ENCODE measurements at places on chromosomes 4 and X.
A peak's percentile ranks its signal among the peaks of the same experiment; 100 is the strongest.

- no peaks in the 10 kb centered on the region for H3K27me3 ChIP-seq
- no peak overlapping the region for H3K27ac ChIP-seq
- H3K4me1 ChIP-seq = no peaks in the 10 kb centered on the region
- H3K36me3 ChIP-seq = no peaks in the 10 kb centered on the region
- no peak overlapping the region for H3K4me3 ChIP-seq
- no peak for DNase-seq
These were observed 40.8 kb downstream of the ARSD start for GRCh38 chrX:2888309-2888708.

GRCh38 chrX:102745857-102746584 lies 25.5 kb downstream of the GPRASP3 start:
- no peaks in the 10 kb centered on the region for H3K27me3 ChIP-seq
- peak; percentile 75 for DNase-seq
- H3K4me1 ChIP-seq = no peaks in the 10 kb centered on the region
- H3K4me3 ChIP-seq = peak overlapping the region; percentile 52
- H3K27ac ChIP-seq = no peak overlapping the region

DNA sequence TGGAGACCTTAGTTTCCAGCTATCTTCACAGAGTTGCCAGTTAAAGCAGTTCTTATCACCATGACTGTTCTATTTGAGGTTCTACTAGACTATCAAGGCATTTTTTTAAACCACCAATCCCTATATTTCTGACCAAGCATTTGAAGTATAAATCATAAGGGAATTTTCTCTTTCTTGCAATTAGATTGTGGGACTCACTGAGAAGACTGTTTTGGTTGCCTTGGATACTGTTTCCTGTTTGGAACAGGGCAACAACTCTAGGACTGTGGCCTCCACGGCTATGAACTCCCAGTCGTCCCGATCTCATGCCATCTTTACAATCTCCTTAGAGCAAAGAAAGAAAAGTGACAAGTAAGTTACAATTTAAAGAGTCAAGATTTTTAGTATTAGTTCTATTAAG lies 11.8 kb downstream of the KIF4A start:
- DNase-seq = peak; percentile 0
- no peak overlapping the region for H3K27ac ChIP-seq
- no peaks in the 10 kb centered on the region for H3K36me3 ChIP-seq
- no peaks in the 10 kb centered on the region for H3K27me3 ChIP-seq
- no peaks in the 10 kb centered on the region for H3K4me1 ChIP-seq

- no peak overlapping the region for H3K4me3 ChIP-seq
- H3K27me3 ChIP-seq = no peaks in the 10 kb centered on the region
- H3K36me3 ChIP-seq = peaks cover 3% of the 10 kb centered on the region
- H3K4me1 ChIP-seq = no peaks in the 10 kb centered on the region
These were observed 47.8 kb upstream of the C4orf50 start for GRCh38 chr4:6065934-6066590.

GRCh38 chr4:13872155-13872554 lies 244.6 kb upstream of the BOD1L1 start:
- H3K36me3 ChIP-seq = no peaks in the 10 kb centered on the region
- no peak for DNase-seq
- H3K27ac ChIP-seq = no peak overlapping the region
- H3K27me3 ChIP-seq = no peaks in the 10 kb centered on the region

DNA sequence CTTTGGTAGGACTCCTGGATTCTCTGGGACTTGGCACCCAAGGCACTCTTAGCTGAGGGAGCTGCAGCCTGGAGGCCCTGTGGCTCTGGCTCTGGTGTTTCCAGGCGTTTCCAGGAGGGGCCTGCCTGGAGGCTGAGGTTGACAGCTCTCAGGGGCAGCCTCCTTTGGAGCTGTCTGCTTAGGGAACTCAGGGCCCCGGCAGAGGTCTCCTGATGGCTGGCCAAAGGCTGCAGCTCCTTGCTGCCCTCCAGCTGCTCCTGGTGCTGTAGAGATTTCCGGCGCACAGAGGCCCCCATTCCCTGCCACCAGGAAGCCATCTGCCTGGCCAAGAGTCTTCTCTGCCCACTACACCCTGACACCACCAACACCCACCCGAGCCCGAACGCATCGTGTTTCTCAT lies 25.3 kb upstream of the ARHGEF38 start:
- no peak for DNase-seq
- H3K27ac ChIP-seq = no peak overlapping the region
- no peaks in the 10 kb centered on the region for H3K36me3 ChIP-seq

DNA sequence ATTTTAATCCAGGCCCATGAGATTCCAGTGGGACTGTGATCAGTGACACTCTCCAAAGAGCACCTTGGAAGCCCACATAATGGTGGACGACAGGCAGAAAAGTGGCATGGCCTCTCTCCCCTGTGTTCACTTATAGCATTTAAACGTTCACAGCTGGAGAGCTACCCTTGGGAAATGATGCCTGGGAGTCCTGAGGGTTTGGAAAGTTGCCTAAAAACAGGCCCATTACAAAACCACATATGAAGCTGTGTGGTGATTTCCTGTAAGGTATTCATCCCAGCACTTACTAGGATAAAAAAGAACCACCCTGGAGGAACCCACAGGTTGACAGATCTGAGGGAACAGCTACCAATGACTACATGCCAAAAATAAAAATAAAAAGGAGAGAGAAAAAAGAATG lies 193.2 kb downstream of the RASL11B start:
- no peaks in the 10 kb centered on the region for H3K36me3 ChIP-seq
- H3K4me3 ChIP-seq = no peak overlapping the region
- H3K27ac ChIP-seq = no peak overlapping the region
- DNase-seq = no peak
- no peaks in the 10 kb centered on the region for H3K27me3 ChIP-seq

DNA sequence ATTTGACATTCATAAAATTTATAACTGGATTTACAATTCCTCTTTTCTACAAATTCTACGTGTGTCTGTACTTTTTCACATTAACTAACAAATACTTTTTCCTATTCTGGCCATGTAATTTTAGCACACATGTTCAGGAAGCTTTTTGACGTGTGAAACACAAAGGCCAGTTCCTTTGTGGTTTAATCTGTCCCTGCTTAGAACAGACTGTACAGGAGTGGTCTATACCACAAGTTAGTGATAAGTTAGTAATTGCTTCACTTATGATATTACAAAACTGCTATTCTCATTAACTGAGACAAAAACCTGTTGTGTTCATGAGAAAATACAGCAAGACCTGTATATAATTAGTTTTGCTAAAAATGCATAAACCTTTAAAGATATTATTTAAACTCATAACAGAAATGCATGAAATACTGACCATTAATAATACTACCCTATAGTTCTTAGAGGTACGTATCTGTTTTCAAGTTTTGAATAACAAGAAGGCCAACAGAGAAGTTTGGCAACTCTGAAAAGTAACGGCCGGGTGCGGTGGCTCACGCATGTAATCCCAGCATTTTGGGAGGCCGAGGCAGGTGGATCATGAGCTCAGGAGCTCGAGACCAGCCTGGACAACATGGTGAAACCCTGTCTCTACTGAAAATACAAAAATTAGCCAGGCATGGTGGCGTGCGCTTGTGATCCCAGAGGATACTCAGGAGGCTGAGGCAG lies 13.7 kb upstream of the AREG start:
- no peak overlapping the region for H3K4me3 ChIP-seq
- no peaks in the 10 kb centered on the region for H3K36me3 ChIP-seq
- H3K27me3 ChIP-seq = no peaks in the 10 kb centered on the region
- no peak for DNase-seq

- H3K36me3 ChIP-seq = no peaks in the 10 kb centered on the region
- no peaks in the 10 kb centered on the region for H3K4me1 ChIP-seq
- no peak overlapping the region for H3K27ac ChIP-seq
- no peak overlapping the region for H3K4me3 ChIP-seq
- no peaks in the 10 kb centered on the region for H3K27me3 ChIP-seq
These were observed 31.4 kb upstream of the RELL1 start for GRCh38 chr4:37717576-37717975.

DNA sequence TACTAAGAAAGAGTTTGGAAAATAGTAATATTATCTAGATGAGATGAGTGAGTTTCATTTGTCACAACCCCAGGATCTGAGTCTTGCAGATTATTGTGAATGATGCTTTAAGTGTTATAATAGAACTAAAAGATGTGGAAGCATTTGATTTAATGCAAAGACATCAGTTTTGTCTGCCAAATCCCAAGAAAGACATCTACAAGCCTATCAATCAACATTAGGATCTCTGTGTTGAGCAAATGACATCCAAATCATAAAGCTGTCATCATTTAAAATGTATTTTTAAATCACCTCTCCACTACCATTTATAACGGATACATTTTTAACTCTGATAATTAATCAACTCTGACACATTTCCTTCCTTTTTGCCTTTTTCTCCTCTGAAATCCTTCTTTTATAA lies 310.8 kb upstream of the SLIT2 start:
- no peak overlapping the region for H3K4me3 ChIP-seq
- H3K36me3 ChIP-seq = no peaks in the 10 kb centered on the region
- no peaks in the 10 kb centered on the region for H3K27me3 ChIP-seq

- no peak for DNase-seq
- H3K27me3 ChIP-seq = no peaks in the 10 kb centered on the region
- H3K36me3 ChIP-seq = no peaks in the 10 kb centered on the region
- no peak overlapping the region for H3K4me3 ChIP-seq
- no peak overlapping the region for H3K27ac ChIP-seq
- H3K4me1 ChIP-seq = no peaks in the 10 kb centered on the region
These were observed 22.7 kb upstream of the PLCXD1 start for GRCh38 chrX:258291-259040.

GRCh38 chr4:174217273-174218126 lies 66.0 kb downstream of the FBXO8 start:
- H3K27me3 ChIP-seq = peaks cover 21% of the 10 kb centered on the region
- peak; percentile 44 for DNase-seq
- H3K4me1 ChIP-seq = peaks cover 8% of the 10 kb centered on the region
- no peak overlapping the region for H3K27ac ChIP-seq
- peak overlapping the region; percentile 9 for H3K4me3 ChIP-seq
- H3K36me3 ChIP-seq = no peaks in the 10 kb centered on the region

DNA sequence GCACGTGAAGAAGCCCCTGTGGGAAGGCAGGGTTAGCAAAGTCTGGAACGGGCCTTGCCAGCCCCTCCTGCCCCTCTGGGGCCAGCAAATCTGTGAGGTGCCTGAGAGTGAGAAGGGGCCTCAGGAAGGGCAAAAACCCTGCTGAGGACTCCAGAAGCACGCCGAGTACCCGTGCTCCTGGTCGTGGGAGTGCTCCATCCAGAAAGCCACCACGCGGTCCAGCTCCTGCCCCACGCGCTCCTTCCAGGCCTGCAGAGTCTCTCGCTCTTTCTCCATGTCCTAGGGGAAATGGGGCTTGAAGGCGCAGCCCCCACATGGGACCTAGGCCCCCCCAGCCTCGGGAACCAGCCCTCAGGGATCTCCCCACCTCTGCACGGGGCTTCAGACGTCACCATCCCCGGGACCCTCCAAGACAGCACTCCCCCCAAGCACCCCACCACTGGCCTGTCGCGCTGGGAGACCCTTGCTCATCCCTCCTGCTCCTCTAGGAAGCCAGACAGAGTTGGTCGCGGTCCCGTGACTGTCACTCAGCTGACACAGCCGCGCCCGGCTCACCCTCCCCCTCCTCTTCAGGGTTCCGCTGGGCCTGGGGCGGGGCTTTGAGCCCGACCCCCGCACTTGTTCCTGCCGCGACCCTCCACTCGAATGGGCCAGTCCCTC lies at the start of gene RENBP:
Gene RENBP (minus strand): TSS at position 504 of the 660 bp plus-strand sequence. CDS start 33 bp downstream, at position 471.
- no peaks in the 10 kb centered on the region for H3K36me3 ChIP-seq
- DNase-seq = peak; percentile 68
- no peaks in the 10 kb centered on the region for H3K27me3 ChIP-seq
- no peaks in the 10 kb centered on the region for H3K4me1 ChIP-seq
- H3K4me3 ChIP-seq = no peak within 1 kb of the TSS
- H3K27ac ChIP-seq = no peak within 1 kb of the TSS

- no peaks in the 10 kb centered on the region for H3K4me1 ChIP-seq
- DNase-seq = no peak
- no peak overlapping the region for H3K4me3 ChIP-seq
- no peaks in the 10 kb centered on the region for H3K27me3 ChIP-seq
- H3K27ac ChIP-seq = no peak overlapping the region
These were observed 28.4 kb downstream of the CLDN2 start for GRCh38 chrX:106948641-106949040.

- no peaks in the 10 kb centered on the region for H3K36me3 ChIP-seq
- no peaks in the 10 kb centered on the region for H3K27me3 ChIP-seq
- no peak overlapping the region for H3K27ac ChIP-seq
These were observed 822.1 kb upstream of the GALNTL6 start for GRCh38 chr4:170990989-170991589.

GRCh38 chr4:117157360-117157759 lies 72.0 kb upstream of the TRAM1L1 start:
- no peaks in the 10 kb centered on the region for H3K36me3 ChIP-seq
- DNase-seq = no peak
- no peaks in the 10 kb centered on the region for H3K27me3 ChIP-seq
- no peak overlapping the region for H3K4me3 ChIP-seq
- no peak overlapping the region for H3K27ac ChIP-seq

- H3K4me1 ChIP-seq = no peaks in the 10 kb centered on the region
- H3K27me3 ChIP-seq = no peaks in the 10 kb centered on the region
- no peak for DNase-seq
These were observed 527.7 kb upstream of the CXorf51A start for GRCh38 chrX:147342197-147342596.

DNA sequence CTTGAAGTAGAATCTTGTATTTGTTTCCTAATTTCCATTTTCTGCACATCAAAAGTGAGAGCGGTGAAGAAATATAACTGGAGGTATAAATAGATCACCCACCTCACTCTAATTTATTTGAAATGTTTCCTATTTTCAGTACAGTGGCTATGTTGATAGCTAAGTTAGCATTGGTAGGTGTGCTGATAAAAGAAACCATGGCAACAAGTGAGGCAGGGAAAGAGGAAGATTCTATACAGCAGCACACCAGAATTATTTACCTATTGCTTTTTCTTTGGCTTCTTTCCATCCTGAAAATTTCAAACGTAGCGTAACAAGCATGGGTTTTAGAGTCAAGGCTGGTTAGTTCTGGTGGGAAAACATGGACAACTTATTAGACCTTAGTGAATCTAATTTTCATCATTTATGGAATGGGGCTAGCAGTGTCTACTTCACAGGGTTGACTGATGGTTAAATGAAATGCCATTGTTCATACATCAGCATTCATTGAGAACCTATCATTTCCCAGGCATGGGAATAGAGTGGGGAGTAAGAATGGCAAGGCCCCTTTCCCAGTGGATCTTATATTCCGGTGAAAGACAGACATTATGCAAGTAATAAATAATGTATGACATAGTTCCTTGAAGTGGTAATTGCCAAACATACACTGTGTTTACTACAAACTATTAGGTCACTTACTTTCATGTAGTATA lies 30.6 kb upstream of the CTSO start:
- H3K4me1 ChIP-seq = no peaks in the 10 kb centered on the region
- H3K27me3 ChIP-seq = no peaks in the 10 kb centered on the region
- no peak overlapping the region for H3K27ac ChIP-seq
- no peak overlapping the region for H3K4me3 ChIP-seq

DNA sequence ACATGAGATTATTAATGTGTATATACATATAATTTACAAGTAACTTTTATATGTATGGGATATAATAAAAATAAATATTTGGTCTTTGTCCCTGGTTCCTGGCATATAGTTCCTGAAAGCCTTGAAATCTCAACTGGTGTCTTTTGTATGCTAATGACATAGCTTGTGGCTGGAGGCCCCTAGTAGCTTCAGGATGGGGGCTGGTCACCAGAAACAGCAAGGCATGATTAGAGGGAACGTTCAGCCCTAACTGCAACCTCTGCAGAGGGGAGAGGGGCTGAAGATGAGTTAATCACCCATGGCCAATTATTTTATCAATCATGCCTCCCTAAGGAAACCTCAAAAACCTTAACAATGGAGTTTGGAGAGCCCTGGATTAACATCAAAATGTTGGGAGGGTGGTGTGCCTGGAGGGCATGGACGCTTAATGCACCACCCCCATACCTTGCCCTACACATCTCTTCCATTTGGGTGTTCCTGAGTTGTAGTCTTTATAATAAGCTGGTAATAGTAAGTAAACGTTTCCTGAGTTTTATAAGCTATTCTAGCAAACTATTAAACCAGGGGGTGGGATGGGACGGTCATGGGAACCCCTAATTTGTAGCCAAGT lies 21.3 kb downstream of the PIN4 start:
- H3K27me3 ChIP-seq = no peaks in the 10 kb centered on the region
